ENCODE measurements at places on chromosomes 12 and 14. TPM values are rescaled to one million over a fixed set of nuclear protein-coding genes. Genes with fewer than 3 reads are reported as not detected.

The IPO8 gene
- 52.7 TPM for total RNA-seq

The SLC25A21 gene
- total RNA-seq: 0.58 TPM

The MMP17 gene
- 4.6 TPM for total RNA-seq

The WDR89 gene
- total RNA-seq: 17.9 TPM

The ARHGDIB gene
- 250 TPM for total RNA-seq

The NYNRIN gene
- 16.1 TPM for total RNA-seq

The GPR84 gene
- total RNA-seq: 2.6 TPM

DNA sequence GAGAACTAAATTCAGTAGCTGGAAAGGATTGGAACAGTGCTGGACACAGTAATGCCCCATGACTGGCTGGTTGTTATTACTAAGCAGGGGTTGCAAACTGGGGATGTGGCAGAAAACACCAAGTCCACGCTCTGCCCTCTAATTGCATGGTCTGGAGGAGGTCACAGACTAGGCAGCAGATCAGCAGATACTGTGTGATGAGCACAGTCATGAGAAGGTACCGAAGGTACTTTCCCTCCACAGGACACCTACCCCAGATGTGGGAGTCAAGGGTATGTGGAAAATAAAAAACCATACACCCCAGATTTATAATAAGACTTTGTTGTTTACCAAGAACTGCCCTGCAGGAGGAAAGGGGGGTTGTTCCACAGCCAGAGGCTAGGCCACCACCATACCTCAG is 175.3 kb downstream of the PELI2 start:
- no peak for DNase-seq

DNA sequence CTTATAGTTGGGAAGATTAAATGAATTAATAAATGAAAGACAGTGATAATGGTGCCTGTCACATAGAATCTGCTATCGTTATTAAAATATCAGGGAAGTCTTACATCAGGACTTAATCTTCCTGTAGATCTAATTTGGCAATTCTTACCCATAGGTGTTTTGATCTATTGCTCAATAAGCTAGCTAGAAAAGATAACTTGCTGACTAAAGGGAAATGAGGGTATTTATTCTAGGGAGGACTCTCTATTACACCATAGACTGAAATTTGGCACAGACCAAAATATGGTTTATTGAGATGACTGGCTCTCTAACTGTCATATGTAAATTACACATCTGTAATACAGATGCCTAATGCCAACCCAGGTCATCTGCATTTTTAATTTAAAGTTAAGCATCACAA is 11.5 kb downstream of the HAL start:
- no peak for DNase-seq

DNA sequence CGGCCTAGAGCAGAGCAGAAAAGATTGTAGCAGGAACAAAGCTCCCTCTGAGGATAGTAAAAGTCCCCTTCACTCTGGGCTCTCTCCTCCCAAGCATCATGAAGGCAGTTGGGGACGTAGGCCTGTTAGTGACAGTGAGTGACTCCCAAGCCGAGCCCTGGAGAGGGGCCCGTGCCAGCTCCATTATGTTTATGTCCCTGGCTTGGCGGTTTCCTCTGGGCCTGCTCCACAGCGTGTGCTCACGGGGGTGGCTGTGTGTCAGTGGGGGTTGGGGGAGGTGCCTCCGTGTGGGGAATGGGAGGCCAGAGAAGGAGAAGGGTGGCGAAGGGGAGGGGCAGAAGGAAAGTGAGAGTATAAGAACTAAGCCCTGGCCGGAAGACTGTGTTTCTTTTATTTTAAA is 170.0 kb upstream of the VASH1 start:
- DNase-seq: peak; percentile 71

DNA sequence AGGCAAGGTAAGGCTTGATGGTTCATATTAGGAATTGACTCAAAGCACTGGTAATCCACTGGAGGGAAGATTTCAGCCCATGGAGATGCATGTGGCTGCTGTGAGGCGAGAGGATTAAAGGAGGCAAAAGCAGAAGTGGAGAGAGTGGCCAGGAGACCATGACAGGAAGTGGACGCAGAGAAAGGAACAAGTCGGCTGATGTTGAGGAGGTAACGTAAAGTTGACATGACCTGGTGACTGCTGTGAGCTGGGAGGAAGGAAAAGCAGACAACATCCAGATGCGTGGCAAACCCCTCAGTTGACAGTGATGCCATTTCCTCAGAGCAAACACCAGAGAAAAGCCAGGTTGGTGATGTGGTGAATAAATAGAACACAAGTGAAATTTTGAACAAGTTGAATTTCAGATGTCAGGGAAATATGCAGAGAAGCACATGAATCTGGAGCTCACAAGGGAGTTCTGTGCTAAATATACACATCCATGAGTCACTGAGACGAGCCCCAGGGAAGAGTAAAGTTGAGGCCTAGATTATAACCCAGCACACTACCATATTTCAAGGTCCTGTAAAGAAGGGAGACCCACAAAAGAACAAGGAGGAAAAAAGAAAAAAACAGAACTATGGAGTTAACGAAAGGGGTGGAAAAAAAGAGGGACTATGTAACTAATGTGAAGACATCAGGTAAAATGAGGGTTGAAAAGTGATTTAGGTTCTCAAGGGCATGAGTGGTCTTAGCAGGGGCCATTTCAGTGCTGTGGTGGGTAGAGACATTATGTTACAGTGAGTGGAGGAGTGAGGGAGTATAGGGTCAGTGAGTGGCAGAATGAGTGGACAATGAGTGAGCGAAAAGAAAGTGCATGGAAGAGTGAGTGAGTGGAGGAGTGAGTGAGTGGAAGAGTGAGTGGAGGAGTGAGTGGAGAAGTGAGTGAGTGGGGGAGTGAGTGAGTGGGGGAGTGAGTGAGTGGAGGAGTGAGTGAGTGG is 61.6 kb upstream of the GZMB start:
- no peak for DNase-seq

GRCh38 chr12:49251357-49251756 is 13.5 kb upstream of the TUBA1C start:
- no peak for DNase-seq

DNA sequence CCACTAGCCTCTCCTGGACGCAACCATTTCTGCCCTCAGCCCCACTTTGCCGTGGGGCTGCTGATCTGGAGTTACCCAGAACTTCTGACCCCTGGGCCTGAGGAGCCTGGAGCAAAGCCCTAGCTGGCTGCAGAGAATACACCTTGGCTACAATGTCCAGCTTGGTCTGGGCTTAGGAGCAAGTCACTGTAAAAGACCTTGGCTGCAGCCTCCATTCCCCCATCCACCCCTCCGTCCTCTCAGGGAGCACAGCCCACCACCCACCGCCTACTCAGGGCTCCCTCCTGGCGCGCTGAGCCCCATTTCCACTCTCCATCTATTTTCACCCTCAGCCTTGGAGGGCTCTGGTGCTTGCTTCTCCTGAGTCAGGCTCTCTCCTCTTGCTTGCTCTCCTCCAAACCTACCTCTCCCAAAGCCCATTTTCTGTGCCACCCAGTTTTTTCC is 42.9 kb downstream of the ERH start:
- no peak for DNase-seq

DNA sequence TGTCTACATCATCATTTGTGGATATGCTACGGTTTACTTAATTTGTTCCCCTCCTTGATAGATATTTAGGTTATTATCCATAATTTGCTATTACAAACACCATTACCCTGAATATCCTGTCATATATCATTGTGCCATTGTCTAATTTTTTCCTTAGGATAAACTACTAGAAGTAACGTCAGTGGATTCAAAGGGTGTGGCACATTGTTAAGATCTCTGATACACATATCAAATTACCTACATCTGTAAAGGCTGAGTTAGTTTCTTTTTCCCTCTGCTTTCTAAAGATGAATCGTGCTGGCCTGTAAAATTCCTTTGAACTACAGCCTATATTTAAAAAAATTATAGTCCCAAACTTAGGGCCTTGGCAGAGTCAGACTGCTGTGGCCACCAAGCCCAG is 53.9 kb upstream of the STRN3 start:
- no peak for DNase-seq

DNA sequence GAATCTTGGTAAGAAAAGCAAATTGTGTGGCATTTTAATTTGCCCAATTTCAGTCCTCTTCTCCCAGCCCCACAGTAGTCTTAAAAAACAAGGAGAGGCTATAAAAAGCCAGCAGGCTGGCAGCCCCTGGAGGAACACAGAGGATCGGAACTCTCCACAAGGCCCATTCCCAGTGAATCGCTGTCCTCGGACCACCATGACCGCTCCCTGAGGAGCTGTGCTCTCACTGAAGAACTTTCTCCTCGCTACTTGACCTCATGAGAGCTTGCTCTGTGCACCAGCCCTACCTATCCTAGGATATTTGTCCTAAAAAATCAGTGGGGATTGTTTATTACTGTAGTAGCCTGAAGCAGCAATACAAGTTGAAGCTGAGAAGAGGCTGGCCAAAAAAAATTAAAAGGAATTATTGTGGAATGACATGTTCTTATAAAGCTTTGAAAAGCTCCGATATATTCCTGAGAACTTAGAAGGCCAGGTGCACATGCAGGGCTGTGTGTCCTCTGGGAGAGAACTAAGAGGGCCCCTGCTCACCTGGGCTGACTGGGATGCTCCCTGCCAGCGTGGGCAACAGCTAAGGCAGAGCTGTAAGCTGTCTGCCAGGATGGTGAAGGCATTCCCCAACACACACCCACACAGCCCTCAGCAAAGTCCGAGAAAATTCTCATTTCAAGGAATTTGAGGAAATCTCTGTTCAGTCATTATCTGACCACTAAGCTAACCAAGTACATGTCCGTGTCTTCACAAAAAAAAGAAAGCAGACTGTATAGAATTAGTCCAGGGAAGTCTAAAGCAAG is 148.8 kb upstream of the SFSWAP start:
- no peak for DNase-seq

DNA sequence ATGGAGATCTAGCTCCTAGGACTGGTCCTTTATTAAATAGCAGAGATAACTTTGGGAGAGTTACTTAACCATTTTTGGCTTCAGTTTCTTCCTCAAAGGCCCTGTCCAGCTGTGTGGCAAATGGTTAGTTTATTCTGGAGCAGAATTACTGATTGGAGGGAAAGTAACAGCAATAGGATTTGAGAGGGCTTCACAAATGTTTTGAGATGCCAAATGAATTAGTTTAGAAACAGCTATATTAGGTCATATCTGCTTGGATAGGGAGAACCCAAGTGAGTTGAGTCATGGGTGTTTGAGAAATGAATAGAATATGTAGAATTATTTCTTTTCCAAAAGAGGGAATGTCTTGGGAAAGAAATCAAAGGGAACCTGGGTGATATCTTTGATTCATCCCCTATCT is 17.5 kb downstream of the RASSF3 start:
- DNase-seq: no peak

All from lung (tissue), 17 donors.